HCEC 1CT (cell line): ENCODE measurements at places on chromosomes 4 and X.
A peak's percentile ranks its signal among the peaks of the same experiment; 100 is the strongest.

DNA sequence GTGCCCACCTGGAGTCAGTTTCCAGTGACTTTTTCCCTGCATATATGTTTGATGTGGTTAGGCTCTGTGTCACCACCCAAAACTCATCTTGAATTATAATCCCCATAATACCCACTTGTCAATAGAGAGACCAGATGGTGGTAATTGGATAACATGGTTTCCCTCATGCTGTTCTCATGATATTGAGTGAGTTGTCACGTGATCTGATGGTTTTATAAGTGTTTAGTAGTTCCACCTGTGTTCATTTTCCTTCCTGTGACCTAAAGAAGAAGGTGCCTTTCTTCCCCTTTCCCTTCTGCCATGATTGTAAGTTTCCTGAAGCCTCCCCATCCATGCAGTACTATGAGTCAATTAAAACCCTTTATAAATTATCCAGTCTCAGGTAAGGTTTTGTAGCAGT, 740.9 kb downstream of the ARAP2 start:
- no peak for DNase-seq

DNA sequence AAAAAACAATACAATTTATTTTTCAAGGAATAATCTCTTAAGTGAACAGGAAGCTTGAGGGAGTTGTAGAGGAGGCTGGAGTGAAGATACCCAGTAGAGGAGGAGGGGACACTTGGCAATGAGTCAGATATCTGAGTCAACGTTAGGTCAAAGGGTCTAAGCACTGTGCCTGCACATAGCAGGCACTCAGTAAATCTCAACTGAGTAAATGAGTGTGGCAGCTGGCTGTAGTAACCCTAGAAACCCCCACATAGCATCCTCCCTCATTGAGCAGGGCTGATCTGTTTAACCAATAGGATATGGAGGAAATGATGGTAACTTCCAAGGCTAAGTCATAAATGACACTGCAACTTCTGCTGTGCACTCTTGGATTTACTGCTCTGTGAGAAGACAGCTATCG, 186.0 kb upstream of the FAM241A start:
- DNase-seq: peak; percentile 81

DNA sequence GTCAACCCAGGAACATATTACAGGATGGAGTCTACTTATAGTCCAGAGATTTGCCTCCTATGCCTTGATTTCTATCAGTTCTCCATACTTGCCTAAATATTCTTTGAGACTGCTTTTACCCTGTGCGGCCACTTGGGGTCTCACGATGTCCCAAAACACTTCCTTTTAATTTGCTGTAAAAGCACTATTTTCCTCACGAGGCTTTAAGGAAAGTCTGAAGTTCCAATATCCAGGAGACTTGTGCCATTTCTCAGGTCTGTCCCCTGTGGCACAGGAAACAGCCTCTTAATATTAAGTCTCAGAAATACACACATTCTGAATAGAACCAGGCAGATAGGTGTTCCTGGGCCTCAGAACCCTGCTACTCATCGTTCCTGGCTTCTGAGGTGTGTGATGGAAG, 142.9 kb downstream of the TMEM164 start:
- DNase-seq: peak; percentile 18

DNA sequence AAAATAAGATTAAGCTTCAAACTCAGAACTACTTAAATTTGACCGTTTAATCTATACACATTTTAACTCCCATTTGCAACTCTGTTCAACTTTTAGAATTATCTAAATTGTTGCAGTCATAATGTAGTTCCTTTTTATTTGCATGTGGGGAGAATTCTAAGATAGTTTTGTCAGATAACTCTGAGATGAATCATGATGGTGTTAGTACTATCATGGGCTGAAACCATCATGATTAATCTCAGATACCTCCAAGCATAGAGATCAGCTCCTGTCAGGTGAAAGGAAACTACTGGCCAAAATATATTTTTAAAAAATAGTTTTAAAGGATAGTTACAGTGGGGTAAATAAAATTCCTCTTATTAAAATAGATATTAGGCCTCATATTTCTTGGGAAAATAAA, 39.0 kb downstream of the FBXO8 start:
- DNase-seq: peak; percentile 22

DNA sequence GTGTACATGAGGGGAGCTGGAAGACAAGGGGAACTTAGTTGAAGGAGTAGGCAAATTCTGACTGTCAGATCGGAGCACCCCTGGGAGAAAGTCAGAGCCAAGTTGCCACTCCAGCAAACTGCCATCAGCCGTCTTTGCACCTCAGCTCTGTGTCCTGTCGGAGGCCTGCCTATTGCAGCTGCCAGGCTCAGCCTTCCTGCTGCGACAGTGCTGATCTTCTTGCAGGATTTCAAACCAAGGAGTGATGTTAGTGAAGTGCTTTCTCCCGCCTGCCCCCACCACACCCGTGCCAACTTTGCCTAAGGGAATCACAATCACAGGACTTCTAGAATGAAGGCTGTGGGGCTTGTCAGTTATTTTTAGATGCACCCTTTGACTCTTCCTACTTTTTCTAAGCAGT, 185.3 kb downstream of the KIT start:
- no peak for DNase-seq

GRCh38 chrX:18666614-18667013, 5.3 kb downstream of the RS1 start:
- no peak for DNase-seq

- DNase-seq: no peak
Observed at GRCh38 chr4:107008115-107008514, 28.0 kb downstream of the DKK2 start.

- DNase-seq: no peak
Observed at GRCh38 chr4:158934996-158935669, 166.3 kb downstream of the FNIP2 start.

- DNase-seq: no peak
Observed at GRCh38 chr4:145796346-145796745, 116.4 kb downstream of the C4orf51 start.

DNA sequence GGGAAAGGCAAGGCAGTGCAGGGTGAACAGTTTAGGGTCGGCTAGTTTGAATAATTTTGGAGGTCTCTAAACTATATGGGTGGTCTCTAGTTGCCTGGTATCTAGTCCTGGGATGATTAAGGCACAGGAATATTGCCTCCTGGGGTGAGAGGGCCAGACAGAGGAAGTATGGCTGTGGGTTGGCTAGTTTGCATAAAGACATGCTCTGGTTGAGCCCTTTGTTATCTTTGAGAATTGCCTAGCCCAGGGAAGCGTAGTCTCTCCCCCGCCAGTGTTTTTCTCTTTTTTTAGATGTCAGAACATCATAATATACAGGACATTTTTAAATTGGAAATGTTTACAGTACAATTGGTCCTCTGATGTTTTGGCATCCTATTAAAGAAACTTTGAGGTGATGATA, 163.5 kb downstream of the PWWP3B start:
- DNase-seq: no peak

DNA sequence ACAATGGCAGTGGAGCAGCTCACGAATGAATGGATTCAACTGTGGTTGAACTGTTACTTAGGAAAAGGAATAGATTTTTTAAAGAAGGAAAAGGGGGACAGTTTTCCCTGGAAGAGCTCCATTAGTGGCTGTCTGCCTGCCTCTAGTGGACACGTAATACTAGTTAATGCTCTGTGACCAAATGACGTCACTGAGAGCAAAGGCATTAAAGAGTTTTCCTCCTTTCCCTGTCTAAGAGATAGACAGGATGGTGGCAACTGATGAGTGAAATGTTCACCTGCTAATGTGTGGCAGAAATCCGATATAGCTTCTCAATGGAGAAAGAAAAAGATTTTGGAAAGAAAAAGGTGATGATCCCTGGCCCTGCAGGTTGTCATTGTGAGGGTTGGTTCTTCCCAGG, 52.3 kb upstream of the SCML1 start:
- no peak for DNase-seq

- DNase-seq: no peak
Observed at GRCh38 chr4:47974566-47974965, 41.9 kb downstream of the CNGA1 start.

- DNase-seq: no peak
Observed at GRCh38 chrX:74980802-74981201, 55.5 kb upstream of the NEXMIF start.

- DNase-seq: peak; percentile 23
Observed at GRCh38 chr4:174332741-174333493, 49.2 kb downstream of the CEP44 start.

GRCh38 chr4:141328560-141329173, 108.0 kb downstream of the ZNF330 start:
- no peak for DNase-seq

DNA sequence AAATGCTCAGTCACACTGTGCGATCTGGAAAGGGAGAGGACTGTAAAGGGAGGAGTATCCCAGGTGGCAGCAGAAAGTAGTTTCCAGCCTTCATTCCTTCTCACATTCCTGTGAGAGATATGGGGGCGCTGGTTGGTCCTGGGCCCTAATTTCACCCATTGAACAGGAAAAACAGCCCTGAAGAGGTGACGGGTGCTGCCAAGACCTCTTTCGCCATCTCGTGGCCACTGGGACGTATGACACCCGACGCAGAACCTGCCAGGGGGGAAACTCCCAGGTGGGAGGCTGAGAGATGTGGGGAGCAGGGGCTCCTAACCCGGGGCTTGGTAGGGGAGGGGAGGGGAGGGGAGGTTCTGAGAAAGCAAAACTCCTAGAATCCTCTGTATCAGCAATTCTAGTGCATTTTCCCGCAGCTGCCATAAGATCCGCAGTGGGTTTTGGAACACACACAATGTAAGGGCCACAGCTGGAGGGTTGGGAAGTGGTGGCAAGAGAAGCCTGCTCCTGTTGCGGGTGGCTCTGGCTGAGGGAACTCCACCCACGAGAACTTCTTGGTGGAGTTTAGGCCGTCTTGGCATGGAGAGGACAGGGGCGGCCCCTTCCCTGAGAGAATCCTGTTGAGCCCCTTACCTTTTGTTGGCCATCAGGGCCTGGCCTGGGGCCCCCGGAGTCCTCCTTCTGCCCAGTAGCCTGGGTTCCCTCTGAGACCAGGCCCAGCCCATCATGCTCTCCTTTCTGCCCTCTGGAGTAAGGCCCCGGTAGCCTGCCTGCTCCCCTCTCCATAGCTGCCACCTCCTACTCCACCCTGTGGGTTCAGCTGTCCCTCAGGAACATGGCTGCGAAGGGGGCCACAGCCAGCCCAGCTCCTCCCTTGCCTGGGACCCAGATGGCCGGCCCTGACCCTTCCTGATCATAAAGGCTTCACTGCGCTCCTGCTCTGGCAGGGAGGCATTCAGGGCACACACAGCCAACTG, 134.1 kb downstream of the OR13H1 start:
- peak; percentile 4 for DNase-seq

DNA sequence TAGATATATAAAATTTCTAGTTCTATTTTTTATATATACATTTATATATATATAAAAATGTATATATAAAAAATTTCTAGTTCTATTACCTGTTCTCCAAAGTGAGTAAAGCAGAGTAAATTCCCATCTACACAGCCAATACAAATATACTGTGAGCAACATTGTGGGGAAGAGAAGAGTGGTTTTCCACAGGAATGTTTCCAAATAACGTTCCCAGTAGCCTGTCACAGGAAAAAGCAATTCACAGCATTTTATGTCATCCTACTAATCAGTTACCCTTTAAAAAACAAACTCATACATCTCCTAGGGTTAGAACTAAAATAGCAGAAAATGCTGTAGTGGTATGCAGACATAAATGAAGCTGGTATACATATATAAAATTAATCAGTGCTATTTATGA, 44.5 kb downstream of the AASDH start:
- no peak for DNase-seq

DNA sequence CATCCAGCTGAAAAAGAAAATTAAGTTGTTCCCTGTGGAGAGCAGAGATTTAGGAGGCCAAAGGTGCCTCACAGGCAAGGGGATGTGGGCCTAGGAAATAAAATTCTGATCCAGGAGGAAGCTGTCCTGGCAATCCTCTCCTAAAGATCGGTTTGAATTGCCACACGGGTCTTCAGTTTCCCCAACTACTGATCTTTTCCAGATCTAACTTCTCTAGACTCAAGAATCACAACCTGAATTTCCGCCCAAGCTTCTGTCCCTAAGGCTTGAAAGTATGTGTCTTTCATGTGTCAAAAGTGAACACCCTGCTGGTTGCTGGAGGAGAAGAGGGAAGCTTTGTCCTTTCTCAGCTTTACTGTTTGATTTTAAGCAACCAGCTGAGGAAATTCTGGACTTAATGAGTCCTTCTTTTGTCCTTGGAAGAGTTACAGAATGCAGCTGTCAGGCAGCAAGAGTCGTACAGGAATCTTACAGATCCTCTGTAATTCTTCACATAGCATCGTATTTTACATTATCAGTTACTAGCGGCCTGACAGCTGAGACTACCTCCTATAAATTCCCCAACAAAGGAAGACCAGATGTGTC, 93.8 kb downstream of the INPP4B start:
- DNase-seq: no peak

GRCh38 chrX:85052636-85053343, 49.1 kb downstream of the APOOL start:
- DNase-seq: peak; percentile 85

DNA sequence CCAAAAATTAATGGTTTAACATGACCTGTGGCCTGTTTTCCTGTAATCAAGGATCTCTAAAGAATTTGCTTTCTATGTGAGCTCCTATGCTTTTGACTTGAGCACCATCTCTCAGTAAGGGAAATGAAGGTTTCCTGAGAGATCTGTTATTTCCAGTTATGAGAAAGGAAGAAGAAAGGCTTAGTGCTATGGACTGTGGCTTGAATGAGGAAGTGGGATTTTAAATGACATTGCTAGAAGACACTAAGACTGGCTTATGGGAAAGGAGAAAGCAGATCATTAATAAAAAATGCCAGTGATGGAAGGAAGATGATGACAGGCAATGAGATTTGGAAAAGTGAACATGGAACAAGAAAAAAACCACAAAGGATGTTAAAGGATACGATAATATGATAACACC, 285.4 kb downstream of the OPHN1 start:
- no peak for DNase-seq

- DNase-seq: no peak
Observed at GRCh38 chr4:8394061-8394519, 46.4 kb downstream of the ACOX3 start.

GRCh38 chrX:12425496-12425895, 287.2 kb downstream of the FRMPD4 start:
- no peak for DNase-seq

GRCh38 chr4:53680598-53680997, 89.3 kb upstream of the LNX1 start:
- no peak for DNase-seq

GRCh38 chr4:152104901-152105357, 344.1 kb upstream of the GATB start:
- DNase-seq: no peak

DNA sequence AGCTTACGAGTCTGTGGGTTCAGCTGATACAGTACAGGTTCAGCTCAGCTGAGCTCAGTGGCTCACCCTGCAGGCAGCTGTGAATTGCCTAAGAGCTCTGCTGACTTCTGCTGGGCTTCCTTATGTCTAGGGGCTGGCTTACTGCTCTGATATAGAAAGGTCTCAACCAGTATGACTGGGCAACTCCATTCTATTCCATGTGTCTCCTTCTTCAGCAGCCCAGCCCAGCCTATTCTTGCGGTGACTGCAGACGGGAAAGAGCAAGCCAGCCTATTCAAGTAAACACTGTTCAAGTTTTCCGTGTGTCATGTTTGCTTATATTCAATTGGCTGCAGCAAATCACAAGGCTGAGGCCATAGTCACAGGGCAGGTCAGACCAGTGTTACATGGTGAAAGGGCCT, 615.4 kb upstream of the ZFP42 start:
- DNase-seq: no peak

- DNase-seq: no peak
Observed at GRCh38 chr4:5337731-5338130, 286.5 kb downstream of the STK32B start.

GRCh38 chr4:141391293-141391692, 170.6 kb downstream of the ZNF330 start:
- peak; percentile 4 for DNase-seq

- no peak for DNase-seq
Observed at GRCh38 chr4:159542296-159542695, 439.4 kb downstream of the RAPGEF2 start.

- no peak for DNase-seq
Observed at GRCh38 chr4:132344924-132345828, 803.9 kb upstream of the PCDH10 start.
